SK-MEL-5 (cell line): ENCODE measurements at places on chromosomes 5 and 9. TPM values are rescaled to one million over a fixed set of nuclear protein-coding genes. Genes with fewer than 3 reads are reported as not detected.
A peak's percentile ranks its signal among the peaks of the same experiment; 100 is the strongest.

- no peak for DNase-seq
These were observed 26.2 kb downstream of the TRIM32 start for GRCh38 chr9:116713271-116713670.

GRCh38 chr9:125233678-125234077, 7.5 kb downstream of the HSPA5 start:
- peak; percentile 62 for DNase-seq

DNA sequence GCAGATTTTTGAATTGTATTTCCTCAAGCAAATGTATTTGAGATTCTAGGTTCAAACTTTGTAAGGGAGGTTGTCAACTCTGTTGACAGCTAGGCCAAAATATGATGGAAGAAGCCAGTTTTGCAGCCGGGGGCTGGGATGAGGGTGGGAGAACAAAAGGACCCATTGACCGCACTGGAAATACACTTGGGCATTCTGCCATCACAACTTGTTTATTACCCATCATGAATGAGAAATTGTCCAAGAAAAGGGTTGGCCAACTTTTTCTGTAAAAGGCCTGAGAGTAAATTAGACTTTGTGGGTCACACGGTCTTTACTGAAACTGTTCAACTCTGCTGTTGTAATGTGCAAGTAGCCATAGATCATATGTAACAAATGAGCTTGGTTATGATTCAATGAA, 221.3 kb upstream of the KLF9 start:
- DNase-seq: peak; percentile 100

DNA sequence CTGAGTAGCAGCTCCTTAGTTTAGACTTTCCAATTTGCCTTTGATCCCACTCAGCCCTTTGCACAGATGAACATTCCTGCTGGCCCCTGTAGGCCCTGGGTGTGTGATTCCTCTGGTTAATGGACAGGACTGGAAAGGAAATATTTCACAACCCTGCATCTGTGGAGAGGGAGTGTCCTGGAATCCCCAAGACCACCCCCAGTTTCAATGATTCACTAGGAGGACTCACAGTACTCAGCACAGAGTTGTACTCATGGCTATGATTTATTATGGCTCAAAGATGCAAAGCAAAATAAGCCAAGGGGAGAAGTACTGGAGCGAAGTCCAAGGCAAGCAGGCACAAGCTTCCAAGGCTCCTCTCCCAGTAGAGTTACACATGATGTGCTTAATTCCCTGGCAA, 42.4 kb upstream of the TJP2 start:
- DNase-seq: no peak

DNA sequence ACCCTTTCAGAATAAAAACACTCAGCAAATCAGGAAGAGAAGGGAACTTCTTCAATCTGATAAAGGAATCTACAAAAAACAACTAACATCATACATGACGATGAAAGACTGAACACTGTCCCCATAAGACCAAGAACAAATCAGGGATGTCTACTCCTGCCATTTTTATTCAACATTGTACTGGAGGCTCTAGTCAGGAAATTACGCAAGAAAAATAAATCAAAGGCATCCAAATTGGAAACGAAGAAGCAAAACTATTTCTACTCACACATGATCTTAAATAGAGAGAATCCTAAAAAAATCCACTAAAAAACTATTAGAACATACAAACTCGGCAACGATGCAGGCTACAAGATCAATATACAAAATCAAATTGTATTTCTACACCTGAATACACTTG, 42.3 kb downstream of the IPPK start:
- DNase-seq: no peak

DNA sequence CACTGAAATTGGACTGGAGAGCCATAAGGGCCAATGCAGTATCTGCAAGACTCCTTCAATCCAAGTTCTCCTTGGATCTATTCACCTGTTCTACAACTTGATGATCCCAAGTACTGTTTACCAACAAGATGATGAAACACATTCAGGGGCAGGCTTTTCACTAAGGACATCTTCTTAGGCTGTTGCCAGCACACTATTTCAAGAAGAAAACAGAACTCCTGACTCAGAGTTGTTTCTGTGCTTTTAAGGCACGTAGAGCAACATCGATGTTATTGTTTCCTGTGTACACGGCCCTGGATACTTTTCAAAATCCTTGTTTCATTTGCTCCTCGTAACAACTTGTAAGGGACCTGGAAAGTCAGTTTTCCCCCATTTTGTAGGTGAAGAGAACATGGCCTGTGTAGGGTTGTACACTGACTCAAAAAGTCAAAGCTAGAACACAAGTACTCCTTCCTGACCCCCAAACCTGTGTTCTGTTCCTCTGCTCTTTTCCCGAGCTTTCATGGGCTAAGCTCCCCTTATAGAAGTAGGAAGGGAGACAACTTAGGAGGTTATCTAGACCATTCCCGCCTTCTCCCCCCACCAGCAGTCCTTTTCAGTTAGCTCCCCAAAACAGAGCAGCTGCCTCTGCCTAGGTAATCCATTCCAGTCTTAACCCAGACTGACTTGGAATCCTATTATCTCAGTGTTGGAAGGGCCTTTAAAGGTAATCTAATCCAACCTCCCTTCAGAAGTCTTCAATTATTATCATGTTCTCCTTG, 5.2 kb upstream of the MGAT1 start:
- no peak for DNase-seq

GRCh38 chr5:122761115-122761514, 13.8 kb upstream of the SNX2 start:
- DNase-seq: no peak

DNA sequence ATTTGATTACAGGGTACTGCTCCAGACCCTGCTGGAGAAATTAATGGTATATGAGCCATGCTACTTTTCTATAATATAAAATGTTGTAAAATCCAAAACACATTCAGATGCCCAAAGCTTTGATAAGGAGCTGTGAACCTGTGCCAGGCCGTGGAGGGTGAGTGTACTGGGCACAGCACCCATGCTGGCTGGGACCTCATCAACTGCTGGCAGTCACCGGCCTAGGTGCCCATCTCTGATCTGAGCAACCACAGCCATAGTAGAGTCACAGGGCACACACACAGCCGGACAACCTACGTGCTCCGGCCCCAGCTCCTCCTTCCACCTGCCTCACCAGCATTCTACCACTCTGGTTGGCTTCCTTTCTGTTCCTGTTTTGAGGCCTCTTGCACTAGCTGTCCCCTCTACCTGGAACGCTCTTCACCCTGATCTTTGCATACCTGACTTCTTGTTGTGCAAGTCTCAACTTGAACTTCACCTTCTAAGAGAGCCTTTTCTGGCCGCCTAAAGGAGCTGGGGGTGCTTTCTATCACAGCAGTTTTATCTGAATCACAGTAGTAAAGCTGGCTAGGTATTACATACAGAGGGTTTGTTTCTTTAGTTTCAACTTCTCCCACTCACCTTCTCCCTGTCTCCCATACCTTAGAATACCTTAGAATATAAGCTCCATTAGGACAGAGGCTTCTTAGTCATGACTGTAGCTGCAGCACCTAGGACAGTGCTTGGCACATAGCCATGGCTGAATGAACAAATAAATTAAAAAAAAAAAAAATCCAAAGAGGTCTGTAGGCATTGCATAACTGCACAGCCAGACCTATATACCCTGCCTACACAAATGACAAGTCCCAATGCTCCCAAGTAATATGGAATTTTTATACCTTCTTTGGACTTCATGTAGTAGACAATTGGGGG, 51.7 kb downstream of the MED27 start:
- no peak for DNase-seq

DNA sequence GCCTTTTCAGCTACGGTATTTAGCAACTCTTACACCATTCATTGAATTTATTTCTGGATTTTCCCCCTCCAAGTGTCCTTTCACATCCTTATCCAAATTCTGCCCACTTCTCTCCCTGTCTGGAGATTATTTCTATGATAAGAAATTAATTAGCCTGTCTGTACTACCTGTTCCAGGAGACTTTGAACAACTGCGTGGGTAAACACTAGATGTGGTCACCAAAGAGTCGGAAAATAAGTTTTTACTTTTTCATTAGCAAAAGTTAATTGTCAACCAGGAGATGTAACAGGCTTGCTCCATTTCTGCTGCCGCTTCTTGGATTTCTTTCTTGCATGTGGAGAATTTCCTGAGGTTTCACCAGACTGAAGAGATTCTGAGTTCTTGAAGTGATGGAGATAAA, 14.0 kb downstream of the SLC1A1 start:
- DNase-seq: no peak

GRCh38 chr9:116574027-116574679, 113.0 kb upstream of the TRIM32 start:
- DNase-seq: no peak

DNA sequence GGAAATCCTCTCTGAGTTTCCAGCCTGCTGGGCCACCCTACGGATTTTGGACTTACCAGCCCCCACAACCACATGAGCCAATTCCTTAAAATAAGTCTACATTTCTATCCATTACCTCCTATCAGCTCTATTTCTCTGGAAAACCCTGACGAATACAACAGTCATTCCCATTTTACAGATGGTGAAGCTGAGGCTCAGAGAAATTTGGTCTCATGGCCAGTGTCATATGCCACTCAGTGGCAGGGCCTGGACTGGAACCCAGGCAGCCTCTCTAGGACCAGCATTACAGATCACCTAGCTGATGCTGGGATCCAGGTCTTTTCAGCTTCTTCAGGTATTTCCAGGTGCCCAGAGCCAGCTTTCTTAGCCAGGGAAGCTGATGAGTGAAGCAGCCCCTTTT, 45.0 kb upstream of the SH3PXD2B start:
- DNase-seq: no peak

DNA sequence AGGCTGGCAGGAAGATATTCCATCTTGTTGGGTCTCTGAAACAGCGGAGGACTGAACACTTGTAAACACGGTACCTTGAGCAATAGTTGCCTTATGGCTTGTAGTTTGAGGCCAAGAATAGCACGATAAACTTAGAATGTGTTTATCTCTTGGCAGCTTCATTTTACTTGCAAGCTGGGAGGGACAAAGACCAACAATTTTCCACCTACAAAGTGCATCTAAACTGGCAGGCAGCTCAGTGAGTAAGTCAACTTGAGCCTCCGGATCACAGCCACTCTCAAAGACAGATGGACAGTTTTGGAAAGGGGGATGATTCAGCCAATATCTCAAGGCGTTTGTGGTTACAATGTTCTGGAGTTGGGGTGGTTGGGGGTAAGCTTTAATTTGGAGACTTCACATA, 652.6 kb downstream of the CETN3 start:
- DNase-seq: no peak

- DNase-seq: no peak
These were observed at the start of gene ACTBL2 for GRCh38 chr5:57482671-57483106. ACTBL2 (minus strand) TSS chr5:57482811; CDS start chr5:57482707, 104 bp downstream.

DNA sequence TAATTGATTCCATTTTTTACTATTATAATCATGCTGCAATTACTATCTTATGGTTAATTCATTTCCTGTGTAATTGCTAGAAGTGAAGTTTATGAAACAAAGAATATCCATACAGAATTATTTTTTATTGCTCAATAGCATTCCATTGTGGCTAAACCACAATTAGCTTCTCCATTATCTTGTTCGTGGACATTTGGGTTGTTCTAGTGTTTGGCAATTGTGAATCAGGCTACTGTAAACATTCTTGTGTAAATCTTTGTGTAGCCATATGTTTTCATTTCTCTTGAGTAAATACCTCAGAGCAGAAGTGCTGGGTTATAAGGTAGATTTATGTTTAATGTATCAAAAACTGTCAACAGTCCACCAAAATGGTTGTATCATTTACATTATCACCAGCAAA, 341.1 kb downstream of the MAT2B start:
- DNase-seq: no peak

Gene QSOX2
- 14.8 and 16.5 TPM in 2 replicates for total RNA-seq

Gene GABRP
- not detected in 2 replicates for total RNA-seq

Gene ROPN1L
- 0.83 and 1.2 TPM in 2 replicates for total RNA-seq

Gene DBH
- total RNA-seq: not detected in 2 replicates
